MCF 10A (cell line): ENCODE measurements at places on chromosomes 5 and 9. TPM values are rescaled to one million over a fixed set of nuclear protein-coding genes. Genes with fewer than 3 reads are reported as not detected.
A peak's percentile ranks its signal among the peaks of the same experiment; 100 is the strongest.

DNA sequence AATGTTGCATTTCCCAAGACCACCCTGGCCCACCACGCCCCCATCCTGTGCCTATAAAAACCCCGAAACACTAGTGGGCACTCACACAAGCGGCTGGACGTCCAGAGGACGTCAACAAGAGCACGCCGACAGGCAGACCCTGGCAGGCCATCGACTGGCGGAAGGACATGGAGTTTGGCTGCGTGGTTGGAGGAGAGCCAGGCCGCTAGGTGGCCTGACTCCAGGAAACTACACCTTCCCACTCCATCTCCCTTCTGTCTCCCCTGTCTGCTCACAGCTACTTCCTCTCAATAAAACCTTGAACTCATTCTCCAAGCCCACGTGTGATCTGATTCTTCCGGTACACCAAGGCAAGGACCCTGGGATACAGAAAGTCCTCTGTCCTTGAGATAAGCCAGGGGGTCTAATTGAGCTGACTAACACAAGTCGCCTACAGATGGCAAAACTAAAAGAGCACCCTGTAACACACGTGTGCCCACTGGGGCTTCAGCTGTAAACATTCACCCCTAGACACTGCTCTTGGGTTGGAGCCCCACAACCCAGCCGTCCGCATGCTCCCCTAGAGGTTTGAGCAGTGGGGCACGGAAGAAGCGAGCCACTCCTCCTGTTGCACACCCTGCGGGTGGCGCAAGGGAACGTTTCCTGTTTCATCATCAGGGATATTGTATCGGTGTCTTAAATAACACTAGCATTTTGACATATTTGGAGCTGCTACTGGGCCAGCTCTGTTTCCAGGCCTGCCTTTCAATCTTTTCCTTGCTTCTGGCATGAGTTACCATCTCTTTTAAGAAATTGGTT, 54.5 kb upstream of the TAF11L2 start:
- H3K27me3 ChIP-seq, result no peaks in the 10 kb centered on the region
- DNase-seq, result peak; percentile 21
- H3K36me3 ChIP-seq, result no peaks in the 10 kb centered on the region
- no peak overlapping the region for H3K27ac ChIP-seq
- peaks cover 6% of the 10 kb centered on the region for H3K4me1 ChIP-seq

GRCh38 chr5:22757776-22758175, 95.4 kb downstream of the CDH12 start:
- no peaks in the 10 kb centered on the region for H3K27me3 ChIP-seq
- no peaks in the 10 kb centered on the region for H3K36me3 ChIP-seq
- H3K4me1 ChIP-seq, result no peaks in the 10 kb centered on the region
- DNase-seq, result no peak
- H3K4me3 ChIP-seq, result no peak overlapping the region

Gene PCDHA6
- 1.0 and 1.5 TPM in 2 replicates for total RNA-seq

DNA sequence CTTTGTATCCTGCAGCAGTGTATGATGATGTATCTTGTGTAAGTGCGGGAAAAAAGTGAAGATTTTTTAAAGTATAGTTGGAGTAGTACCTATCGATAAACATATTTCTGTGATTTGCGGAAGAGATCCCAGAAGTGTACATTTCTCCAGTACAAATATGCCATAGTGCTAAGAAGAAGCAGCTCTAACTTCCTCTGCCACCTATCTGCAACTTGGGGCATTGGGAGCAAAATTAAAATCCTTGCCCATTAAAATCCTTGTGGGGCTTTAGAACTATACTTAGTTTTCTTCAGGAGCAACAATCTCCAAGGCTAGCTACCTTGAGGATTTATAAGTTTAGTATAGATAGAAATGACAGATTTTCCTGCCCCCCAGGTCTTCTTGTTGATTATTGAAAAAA, 123.7 kb downstream of the VCAN start:
- no peaks in the 10 kb centered on the region for H3K36me3 ChIP-seq
- no peaks in the 10 kb centered on the region for H3K27me3 ChIP-seq
- no peak overlapping the region for H3K4me3 ChIP-seq

GRCh38 chr9:76512826-76513225, 53.8 kb downstream of the GCNT1 start:
- no peaks in the 10 kb centered on the region for H3K27me3 ChIP-seq
- peaks cover 8% of the 10 kb centered on the region for H3K36me3 ChIP-seq
- peak; percentile 32 for DNase-seq
- no peak overlapping the region for H3K27ac ChIP-seq

DNA sequence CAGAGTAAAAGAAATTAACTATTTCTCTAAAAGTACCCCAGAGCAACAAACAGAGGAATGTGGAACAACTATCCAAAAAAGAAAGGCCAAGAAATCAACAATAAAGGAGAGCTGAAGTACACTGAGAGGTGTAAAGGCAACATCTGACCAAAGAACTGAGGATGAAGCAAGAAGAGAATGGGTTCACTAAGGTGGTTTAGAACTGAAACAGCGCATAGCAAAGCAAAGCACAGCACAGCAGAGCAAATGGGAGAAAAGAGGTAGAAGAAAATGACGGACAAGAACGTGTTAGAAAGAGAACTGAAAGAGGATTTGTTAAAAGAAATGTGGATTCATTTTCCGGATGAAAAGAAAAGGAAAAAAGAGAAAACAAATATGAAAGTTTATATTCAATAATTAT, 25.8 kb downstream of the RFX3 start:
- no peak overlapping the region for H3K4me3 ChIP-seq
- H3K4me1 ChIP-seq, result peaks cover 14% of the 10 kb centered on the region
- no peaks in the 10 kb centered on the region for H3K27me3 ChIP-seq
- no peaks in the 10 kb centered on the region for H3K36me3 ChIP-seq

Gene CDH6
- total RNA-seq, result not detected in 2 replicates

DNA sequence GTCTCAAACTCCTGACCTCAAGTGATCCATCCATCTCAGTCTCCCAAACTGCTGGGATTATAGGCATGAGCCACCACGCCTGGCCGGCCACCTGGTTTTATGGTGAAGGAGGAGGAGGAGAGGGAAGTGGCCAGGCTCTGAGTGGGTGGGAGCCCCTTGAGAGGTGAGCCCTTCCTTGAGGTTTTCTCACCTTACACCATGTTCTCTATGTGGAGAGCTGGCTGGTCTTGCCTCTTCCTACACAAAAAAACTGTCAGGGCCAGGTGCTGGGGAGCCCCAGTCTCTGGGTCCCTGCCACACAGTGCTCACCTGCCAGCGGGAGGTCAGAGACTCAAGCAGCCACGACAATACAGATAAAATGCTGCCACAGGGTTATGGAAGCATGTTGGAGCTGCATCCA, 18.1 kb downstream of the SWI5 start:
- no peak overlapping the region for H3K4me3 ChIP-seq
- H3K36me3 ChIP-seq, result peaks cover 9% of the 10 kb centered on the region
- H3K27me3 ChIP-seq, result no peaks in the 10 kb centered on the region

DNA sequence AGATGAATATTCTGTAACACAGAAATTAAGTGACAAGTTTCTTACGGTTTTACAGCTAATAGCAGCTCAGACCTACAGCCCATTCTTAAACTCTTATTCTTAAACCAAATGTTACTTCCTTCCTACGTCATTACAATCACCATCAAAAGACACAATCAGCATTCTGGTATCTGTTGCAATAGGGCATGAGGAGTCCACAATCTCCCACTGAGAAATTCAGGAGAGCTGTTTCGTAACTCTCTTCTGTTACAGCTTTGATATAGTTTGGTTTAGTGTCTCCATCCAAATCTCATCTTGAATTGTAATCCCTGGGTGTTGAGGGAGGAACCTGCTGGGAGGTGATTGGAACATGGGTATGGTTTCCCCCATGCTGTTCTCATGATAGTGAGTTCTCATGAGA, 163.4 kb downstream of the GAS1 start:
- H3K36me3 ChIP-seq, result no peaks in the 10 kb centered on the region
- no peak overlapping the region for H3K4me3 ChIP-seq
- DNase-seq, result peak; percentile 63
- H3K27me3 ChIP-seq, result no peaks in the 10 kb centered on the region
- no peak overlapping the region for H3K27ac ChIP-seq

- no peaks in the 10 kb centered on the region for H3K27me3 ChIP-seq
- DNase-seq, result peak; percentile 6
- peaks cover 26% of the 10 kb centered on the region for H3K36me3 ChIP-seq
- H3K4me1 ChIP-seq, result peaks cover 12% of the 10 kb centered on the region
- peak overlapping the region; percentile 12 for H3K27ac ChIP-seq
Measured at GRCh38 chr5:77709993-77710685, 66.0 kb downstream of the TBCA start.

Gene ENTPD2
- 13.4 and 31.5 TPM in 2 replicates for total RNA-seq

GRCh38 chr9:102778746-102779145, 216.4 kb upstream of the CYLC2 start:
- H3K27ac ChIP-seq, result no peak overlapping the region
- peak; percentile 16 for DNase-seq
- peaks cover 4% of the 10 kb centered on the region for H3K4me1 ChIP-seq

Gene TMEM215
- not detected in 2 replicates for total RNA-seq

DNA sequence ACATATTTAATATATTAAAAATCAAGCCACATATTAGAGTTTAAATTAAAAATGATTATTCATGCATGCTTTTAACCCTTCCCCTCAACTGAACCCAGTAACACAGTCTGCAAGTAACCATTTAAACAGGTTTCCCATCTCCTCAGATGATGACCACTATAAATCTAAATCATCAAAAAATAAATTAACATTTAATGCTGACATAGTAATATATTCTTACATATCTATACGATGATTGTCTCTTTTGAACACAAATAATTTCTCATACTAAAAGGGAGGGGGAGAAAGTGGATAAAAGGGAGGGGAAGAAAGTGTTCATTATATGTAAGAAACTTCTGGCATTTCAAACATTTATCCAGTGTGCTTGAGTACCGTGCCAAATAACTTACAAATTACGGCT, 701.6 kb downstream of the MTRR start:
- no peaks in the 10 kb centered on the region for H3K36me3 ChIP-seq
- no peaks in the 10 kb centered on the region for H3K4me1 ChIP-seq
- no peak overlapping the region for H3K27ac ChIP-seq
- no peak overlapping the region for H3K4me3 ChIP-seq

Gene C5orf52
- total RNA-seq, result not detected in 2 replicates

DNA sequence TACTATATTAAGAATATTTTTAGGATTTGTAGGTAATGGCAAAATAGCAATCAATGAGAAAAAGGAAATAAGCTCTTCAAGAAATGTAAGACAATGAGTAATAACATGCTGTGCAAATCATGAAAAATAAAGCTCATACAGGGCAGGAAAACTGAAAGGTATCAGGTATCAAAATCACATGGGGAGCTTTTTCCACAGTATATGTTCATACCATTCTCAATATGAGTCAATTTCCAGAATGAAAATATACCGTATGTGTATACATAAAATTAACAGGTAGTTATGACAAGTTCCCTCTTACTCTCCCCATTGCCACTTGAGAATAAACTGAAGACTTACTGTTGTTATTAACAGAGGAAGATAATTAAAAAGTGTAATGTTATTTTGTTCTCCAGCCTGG, 35.9 kb downstream of the EFCAB9 start:
- no peaks in the 10 kb centered on the region for H3K27me3 ChIP-seq
- no peak overlapping the region for H3K27ac ChIP-seq
- no peaks in the 10 kb centered on the region for H3K4me1 ChIP-seq
- no peak for DNase-seq
- no peak overlapping the region for H3K4me3 ChIP-seq
- peaks cover 64% of the 10 kb centered on the region for H3K36me3 ChIP-seq

- no peaks in the 10 kb centered on the region for H3K27me3 ChIP-seq
- no peaks in the 10 kb centered on the region for H3K4me1 ChIP-seq
- DNase-seq, result no peak
- H3K4me3 ChIP-seq, result no peak overlapping the region
- H3K27ac ChIP-seq, result no peak overlapping the region
Measured at GRCh38 chr5:122421374-122422079, 109.5 kb downstream of the SNCAIP start.

GRCh38 chr5:23507278-23507685, at the start of gene PRDM9:
TSS of gene PRDM9 (plus strand) at chr5:23507609. CDS start at chr5:23509034, 1,425 bp downstream.
- no peaks in the 10 kb centered on the region for H3K4me1 ChIP-seq
- peak within 1 kb of the TSS; percentile 88 for H3K27ac ChIP-seq
- no peaks in the 10 kb centered on the region for H3K27me3 ChIP-seq

DNA sequence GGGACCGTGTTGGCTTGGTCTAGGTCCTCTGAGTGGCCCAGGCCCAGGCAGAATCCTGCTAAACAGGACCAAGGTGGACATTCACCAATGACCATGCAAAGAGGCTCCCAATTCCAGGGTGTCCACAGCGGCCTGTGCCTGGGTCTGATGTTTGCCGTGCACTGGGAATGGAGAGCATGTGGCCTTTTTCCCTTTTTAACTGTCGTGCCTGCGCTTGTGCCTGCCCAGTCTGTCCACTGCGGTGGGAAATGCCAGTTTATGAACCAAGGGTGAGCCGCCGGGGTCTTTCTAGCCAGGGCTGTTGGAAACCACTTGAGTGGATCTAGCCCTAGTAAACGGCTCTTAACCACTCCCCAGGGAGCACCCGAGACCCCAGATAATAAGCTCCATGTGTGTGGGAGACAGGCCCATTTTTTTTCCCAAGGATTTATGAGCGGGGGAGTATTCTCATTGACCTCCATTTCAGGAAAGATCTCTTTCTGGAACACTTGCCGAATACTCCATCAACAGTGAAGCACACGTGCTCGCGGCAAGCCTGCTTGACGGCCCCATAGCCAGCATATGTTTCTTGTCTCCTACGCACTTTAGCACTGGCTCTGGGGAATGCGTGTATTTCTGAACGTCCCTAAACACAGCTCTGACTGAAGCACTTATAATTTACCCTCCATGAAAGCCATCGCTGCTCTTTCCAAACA, 93.2 kb upstream of the PHYKPL start:
- H3K36me3 ChIP-seq, result no peaks in the 10 kb centered on the region
- peaks cover 5% of the 10 kb centered on the region for H3K4me1 ChIP-seq
- no peak overlapping the region for H3K4me3 ChIP-seq

DNA sequence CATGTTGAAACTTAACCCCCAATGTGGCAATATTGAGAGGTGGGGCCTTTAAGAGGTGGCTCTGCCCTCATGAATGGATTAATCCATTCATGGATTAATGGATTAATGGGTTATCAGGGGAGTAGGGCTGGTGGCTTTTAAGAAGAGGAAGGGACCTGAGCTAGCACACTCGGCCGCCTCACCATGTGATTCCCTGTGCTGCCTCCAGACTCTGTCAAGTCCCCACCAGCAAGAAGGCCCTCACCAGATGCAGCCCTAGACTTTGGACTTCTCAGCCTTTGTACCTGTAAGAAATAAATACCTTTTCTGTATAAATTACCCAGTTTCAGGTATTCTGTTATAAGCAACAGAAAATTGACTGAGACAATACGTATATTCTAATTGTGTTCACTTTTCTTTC, 272.2 kb upstream of the DMRT1 start:
- peak overlapping the region; percentile 81 for H3K27ac ChIP-seq
- no peaks in the 10 kb centered on the region for H3K27me3 ChIP-seq
- peaks cover 15% of the 10 kb centered on the region for H3K4me1 ChIP-seq
- DNase-seq, result no peak
- H3K4me3 ChIP-seq, result no peak overlapping the region

- peaks cover 24% of the 10 kb centered on the region for H3K4me1 ChIP-seq
- no peaks in the 10 kb centered on the region for H3K27me3 ChIP-seq
- DNase-seq, result peak; percentile 41
- peak overlapping the region; percentile 94 for H3K4me3 ChIP-seq
- H3K27ac ChIP-seq, result peak overlapping the region; percentile 75
Measured at GRCh38 chr5:122077366-122078115, 518 bp downstream of the LOX start.
